ENCODE measurements at places on chromosomes 5 and 9.

DNA sequence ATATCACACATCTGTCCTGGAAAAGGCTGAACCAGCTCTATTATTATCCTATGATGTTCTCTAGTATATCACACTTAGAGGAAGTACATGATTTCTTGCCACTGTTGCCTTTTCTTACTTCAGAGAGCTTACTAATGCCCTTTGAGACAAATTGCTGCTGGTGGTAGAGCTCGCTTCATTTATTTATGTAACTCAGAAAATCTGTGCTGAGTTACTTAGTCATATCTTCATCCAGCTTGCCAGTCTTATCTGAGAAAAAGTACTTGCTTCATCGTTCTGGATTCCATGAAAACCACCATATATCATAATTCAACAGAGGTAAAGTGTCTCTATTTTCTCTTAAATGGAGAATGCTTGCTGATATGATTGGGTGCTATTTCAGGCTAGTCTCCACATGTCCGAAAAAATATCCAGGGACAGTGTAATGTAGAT, 26.6 kb downstream of the PTPDC1 start:
- no peak for DNase-seq

- DNase-seq: no peak
These were observed 1719.8 kb upstream of the WWC1 start for GRCh38 chr5:166571668-166572067.

GRCh38 chr5:38994324-38994927, 79.8 kb downstream of the RICTOR start:
- no peak for DNase-seq

DNA sequence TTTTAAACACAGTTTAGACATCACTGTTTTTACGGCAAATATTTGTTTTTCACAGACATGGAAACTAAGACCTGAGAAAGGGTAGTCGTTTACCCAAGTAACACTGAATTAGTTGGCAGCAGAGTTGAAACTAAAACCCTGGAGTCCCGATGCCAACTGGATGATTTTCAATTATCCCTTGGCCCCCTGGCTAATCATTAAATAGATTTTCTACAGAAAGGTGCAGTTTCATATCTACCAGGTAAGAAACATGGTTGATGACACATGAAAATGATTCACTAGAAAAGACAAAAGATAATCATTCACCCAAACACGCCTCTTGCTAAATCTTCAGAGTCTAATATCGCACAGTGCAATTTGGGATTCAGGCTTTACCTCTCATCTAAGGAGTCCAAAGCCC, 136.9 kb downstream of the SEMA5A start:
- DNase-seq: no peak

- no peak for DNase-seq
These were observed 53.5 kb downstream of the PPP2R2B start for GRCh38 chr5:146825033-146825432.

DNA sequence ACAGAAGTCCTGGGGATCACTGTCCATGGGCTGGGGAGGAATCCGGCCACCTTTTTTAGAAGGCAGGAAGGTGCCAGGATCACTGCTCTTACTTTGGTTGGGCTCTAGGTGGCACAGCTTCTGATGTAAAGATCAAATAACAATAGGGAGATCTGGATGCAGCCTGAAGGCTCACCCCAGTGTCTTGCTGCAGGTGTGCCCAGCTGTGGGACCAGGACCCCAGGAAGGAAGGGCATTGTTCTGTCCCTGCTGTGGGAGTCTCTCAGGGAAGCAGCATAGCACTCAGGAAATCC, 69.6 kb downstream of the DAB2IP start:
- no peak for DNase-seq

GRCh38 chr5:31995006-31995405, 179.1 kb downstream of the GOLPH3 start:
- no peak for DNase-seq

DNA sequence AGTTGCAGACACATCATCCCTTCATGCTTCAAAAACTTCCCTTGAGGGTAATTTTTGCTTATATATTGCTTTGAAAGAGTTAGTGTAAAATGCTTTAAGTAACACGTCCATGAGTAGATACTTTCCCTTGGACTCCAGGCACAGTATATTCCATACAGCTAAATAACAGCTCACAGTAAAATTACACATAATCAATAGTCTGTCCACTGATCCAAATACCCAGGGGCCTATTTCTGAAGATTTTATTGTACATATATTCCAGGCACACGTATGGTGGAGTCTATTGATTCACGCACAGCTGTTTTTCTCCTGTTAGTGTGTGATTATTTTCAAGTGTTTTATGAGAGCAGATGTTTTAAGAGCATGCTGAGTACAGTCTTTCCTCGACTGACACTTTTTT, 223.7 kb upstream of the GRAMD2B start:
- DNase-seq: no peak

DNA sequence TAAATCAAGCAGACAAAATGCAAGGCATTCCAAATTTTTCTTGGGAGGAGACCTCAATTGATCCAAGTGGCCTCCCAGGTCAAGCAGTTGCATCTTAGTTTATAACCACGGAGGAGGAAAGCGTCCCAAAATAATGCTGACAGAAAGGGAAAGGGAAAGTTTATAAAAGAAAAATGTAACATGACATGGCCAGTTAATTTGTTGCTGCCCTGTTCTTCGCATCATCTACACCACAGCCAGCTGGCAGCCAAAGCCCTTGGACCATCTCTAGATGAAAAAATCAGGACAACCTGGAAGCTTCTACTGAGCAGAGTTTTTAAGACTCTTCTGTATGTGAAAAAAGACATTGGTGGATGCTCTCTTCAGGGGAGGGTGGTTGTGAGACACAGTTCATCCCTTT, 128.8 kb upstream of the FBXL7 start:
- DNase-seq: no peak

GRCh38 chr5:171484460-171484899, 65.0 kb downstream of the FGF18 start:
- no peak for DNase-seq

DNA sequence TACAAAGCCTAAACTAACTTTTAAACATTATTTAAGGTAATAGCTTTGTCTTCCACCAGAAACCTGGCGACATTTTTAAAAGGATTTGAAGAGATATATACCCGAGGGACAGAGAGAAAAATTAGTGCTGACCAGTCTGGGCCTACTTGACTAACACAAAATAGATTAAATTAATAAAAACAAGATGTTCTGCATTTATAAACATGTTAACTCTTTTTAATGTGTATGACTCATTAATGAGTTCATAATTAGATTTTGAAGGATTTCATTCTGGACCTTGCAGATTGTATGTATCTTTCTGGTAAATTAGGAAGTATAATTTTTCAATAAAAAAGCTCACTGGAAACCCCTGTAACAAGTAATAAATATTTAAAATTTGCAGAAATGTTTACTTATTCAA, 459.1 kb upstream of the CDH9 start:
- DNase-seq: no peak

- DNase-seq: no peak
These were observed 5.4 kb downstream of the GDA start for GRCh38 chr9:72154468-72155285.
